ENCODE measurements at places on chromosomes 2 and 18.

- DNase-seq: no peak
These were observed 212.3 kb upstream of the ATP5MC3 start for GRCh38 chr2:175393851-175394250.

GRCh38 chr18:607930-608329, 11.1 kb downstream of the CLUL1 start:
- DNase-seq: no peak

GRCh38 chr2:239087046-239087710, 239.3 kb downstream of the TWIST2 start:
- no peak for DNase-seq

GRCh38 chr2:229196448-229196847, 74.6 kb downstream of the PID1 start:
- DNase-seq: no peak

- DNase-seq: no peak
These were observed 250.0 kb downstream of the FHOD3 start for GRCh38 chr18:36547544-36547943.

GRCh38 chr2:197121756-197122385, 188.7 kb downstream of the ANKRD44 start:
- DNase-seq: no peak

GRCh38 chr2:39408351-39409136, 28.5 kb downstream of the MAP4K3 start:
- no peak for DNase-seq

DNA sequence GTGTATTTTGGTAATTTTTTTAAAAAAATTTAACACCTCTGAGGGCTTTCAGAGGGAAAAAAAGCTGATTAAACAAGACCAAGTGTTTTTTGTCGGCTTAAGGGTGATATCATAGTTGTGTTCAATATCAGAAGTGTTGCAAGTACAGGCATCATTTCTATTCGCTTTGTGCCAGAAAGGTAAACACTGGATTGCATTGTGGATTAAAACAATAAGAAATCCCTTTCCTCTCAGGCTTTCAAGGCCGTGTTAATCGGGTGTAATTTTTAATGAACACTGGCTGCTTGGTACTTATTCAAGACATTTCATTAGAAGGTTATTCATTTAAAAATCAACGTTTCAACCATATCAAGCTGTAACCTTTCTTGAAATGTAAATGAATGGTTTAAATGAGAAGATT, 18.3 kb downstream of the FIGN start:
- no peak for DNase-seq

DNA sequence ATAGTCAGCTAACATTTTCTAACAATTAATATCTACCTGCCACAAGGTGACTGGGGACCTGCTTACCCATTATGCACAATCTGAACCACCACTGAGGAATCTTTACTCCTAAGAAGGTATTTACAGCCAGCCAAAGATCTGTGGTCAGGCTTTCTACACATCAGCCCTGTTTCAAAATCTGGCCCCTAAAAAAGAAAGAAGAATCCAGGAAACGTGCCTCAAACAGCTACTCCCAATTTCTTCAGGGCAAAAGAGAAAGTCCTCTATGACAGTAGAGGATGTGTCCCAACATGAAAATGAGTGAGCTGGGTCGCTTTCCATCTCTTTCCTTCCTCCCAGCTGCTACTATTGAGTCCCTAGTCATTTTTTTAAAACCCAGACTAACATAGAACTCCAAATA, 79.5 kb downstream of the EPB41L3 start:
- no peak for DNase-seq

- DNase-seq: no peak
These were observed 79.7 kb downstream of the RRM2 start for GRCh38 chr2:10202131-10202665.

DNA sequence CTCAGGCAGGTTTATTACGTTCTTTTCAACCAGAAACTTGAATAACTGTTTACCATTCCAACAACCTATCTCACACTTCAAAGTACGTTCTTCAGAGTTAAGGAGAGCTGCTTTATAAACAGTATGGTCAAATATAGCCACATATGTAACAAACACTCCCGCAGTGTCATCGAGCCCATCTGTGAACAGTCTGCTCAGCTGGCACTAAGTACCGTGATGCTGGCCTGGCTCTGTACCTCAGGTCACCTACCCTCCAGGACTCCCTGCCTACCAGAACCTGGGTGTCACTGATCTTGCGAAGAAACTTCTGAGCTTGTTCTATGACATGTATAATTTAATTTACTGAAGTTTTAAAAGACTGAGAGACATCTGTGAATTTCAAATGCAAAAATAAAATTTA, 71.4 kb downstream of the SEPTIN10 start:
- no peak for DNase-seq

- DNase-seq: no peak
These were observed 3.6 kb downstream of the NDUFV2 start for GRCh38 chr18:9106094-9106493.

DNA sequence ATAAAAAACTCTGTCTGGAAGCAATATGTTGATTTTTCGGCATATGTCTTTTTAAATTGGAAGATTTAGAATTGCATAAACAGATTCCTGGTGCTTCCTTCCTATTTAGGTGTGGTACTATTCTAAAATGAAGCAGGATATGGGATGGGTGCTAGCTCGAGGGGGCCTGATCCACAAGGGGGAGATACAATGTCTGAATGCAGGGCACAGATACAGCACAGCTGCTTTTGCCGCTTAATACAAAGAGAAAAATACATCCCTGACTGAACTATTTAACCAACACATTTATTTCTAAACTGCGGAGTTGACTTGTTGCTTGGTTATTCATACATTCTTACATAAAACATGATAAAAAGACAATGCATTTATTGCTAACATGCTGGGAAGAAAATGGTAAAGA, 169.1 kb downstream of the TMEFF2 start:
- no peak for DNase-seq

- no peak for DNase-seq
These were observed 30.6 kb downstream of the CYB5A start for GRCh38 chr18:74261053-74261713.

- no peak for DNase-seq
These were observed 15.4 kb downstream of the FHOD3 start for GRCh38 chr18:36312806-36313395.

DNA sequence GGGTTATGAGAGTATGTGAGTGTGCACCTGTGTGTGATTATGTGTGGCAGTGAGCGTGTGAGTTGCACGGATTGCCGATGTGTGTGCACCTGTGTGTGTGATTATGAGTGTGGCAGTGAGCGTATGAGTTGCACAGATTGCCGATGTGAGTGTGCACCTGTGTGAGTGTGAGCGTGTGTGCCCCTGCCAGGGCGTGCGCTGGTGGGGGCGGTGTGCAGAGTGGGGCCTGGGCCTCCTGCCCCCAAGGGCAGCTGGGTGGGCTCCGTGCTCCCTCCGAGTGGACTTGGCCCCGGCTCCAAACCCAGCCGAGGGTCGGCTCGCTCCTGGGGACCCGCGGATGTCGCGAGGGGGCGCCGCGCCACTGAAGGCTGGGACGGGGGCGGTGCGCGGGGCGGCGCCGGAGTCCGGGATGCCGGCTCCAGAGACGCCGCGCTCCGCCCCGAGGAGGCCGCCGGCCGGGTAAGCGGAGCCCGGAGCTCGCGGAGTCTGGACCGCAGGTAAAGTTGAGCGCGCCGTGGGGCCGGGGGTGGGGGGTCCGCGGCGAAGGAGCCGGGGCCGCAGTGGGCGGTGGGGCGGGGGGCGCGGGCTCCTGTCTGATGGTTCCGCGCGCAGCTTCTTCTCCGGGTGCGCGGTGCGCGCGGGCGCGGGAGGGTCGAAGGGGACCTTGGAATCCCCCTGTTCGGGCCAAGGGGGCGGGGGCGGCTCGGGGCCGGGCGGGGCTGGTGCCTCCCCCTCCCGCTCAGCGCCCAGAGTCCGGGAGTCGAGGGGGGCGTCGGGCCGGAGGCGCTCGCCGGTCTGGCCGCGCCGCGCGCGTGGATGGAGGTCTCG, at the start of gene KCNG2:
TSS of gene KCNG2 (plus strand) at position 421 of the 828 bp plus-strand sequence. CDS start 65,730 bp downstream, outside the sequence.
- no peak for DNase-seq

DNA sequence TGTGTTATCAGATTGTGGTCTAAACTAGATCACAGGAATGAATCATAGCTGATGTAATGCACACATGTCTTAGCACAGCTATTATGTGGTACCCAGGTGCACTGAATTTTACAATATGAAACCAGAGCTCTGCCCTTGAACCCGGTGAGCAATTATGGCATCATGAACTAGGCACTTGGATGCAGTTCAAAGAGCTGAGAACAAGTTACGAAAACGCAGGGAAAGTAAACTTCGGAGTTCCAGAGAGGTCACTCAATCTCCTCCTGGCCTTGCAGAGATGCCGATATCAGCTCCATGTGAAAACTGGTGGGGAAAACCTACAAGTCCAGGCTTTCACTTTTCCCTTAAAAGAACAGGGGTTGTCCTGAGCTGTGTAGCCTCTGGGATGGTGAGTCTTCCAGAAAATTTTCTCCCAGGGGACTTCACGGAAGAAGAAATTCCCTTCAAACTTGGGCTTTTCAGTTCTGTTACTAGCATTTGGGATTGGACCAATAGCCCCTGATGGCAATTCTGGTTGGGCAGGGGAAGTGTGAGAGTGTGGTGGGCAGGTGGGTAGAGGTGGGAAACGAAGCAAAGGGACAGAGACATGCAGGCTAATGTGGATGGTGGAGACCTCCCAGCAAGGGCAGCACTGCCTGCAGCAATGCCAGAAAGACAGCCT, 71.1 kb upstream of the SH3BP4 start:
- no peak for DNase-seq

DNA sequence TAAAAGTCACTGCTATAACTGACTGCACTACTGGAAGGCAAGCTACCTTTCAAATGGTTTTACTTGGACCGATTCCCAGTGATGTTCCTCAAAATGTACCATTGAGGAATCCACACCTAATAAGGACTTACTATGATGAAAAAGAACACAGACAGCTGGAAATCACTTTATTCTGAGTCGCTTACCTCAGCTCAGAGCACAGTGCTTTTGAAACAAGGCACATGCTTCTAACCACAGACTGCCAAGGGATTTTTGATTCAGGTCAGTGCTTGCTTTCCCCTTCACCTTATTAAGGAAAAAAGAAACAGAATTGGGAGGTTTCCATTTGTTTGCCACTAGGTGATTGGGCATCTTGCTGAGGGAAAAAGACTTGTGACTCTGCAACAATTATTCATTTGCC, 707.5 kb upstream of the FSHR start:
- no peak for DNase-seq

DNA sequence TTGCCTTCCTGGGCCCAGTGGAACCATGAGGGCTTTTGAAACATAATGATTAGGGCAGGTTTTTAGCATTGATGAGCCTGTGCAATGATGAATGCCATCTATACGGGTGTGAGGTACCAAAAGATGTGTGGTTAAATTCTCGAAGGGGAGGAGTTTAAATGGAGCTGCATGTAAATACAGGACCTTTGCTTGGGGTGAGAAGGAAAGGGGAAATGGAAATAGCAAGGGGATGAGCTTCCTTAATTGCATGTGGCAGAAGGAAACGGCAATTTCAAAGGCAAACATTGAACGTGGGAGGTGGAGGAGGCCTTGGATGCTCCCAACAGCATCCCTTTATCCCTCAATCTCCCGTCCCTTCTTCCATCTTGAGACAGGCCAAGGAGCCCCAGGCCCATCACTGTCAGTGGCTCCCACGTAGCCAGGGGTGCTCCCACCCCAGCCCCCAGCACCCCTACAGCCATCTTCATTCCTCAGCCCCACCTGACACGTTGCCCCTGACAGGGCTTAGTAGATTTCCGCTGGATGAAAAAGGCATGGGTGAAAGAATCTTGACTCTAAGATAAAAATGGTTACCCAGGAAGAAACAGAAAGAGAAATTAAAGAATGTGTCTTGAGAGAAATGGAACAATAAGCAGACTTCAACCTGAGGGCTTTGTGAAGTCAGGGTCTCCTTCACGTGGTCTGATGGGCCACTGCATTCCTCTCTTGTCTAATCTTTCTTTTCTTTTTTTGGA, 32.5 kb downstream of the INPP5D start:
- DNase-seq: no peak

DNA sequence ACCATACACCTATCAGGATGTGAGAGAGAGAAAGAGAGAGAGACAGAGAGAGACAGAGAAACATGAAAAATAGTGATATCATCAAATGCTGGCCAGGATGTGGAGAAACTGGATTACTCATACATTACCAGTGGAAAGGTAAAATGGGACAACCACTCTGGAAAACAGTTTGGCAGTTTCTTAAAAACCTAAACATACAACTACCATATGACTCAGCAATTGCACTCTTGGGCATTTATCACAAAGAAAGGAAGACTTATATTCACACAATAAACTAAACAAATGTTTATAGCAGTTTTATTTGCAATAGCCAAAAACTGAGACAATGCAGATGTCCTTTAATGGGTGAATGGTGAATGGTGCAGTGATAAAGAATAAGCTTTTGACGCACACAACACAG, 29.1 kb downstream of the SLC4A3 start:
- DNase-seq: no peak

- no peak for DNase-seq
These were observed 58.1 kb downstream of the IL1R2 start for GRCh38 chr2:102049756-102050443.

DNA sequence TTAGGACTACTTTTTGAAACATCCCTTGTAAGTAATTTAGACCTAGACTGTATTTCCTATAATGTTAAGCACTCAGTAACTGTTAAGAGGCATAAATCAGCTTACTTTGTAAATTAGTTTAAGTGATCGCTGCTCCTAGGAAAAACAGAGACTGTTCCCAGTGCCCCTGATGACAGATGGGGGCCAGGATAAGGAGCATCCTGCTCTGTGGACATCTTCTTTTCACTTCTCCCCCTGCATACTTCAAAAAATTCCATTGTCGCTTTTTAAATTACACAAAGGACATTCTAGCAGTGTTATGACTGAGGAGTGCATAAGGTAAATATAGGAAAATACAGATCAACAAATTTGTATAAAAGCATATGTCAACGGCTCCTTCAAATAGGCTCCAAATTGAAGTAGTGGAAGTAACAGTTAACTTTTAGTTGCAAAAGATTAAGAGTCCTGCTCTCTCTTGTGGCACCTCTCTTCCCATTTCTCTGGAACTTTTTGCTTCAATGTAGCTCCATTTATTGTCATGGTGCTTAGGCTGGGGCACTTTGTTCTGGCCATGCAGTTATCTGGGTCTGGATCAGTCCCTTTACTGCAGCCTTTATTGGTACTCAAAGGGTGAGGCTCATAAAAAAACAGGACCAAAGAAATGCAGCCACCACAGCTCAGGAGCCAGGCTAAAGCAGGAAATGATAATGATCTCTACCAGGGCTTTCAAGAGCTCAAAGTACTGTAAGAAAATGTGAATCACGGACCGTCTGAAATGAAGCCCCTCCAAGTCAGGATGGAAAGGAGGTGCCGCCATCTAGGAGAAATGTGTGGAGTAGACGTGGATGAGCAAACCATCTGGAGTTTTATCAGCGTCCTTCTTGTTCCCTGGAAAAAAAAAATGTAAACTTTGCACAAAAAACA, 162.1 kb upstream of the ZNF516 start:
- no peak for DNase-seq

DNA sequence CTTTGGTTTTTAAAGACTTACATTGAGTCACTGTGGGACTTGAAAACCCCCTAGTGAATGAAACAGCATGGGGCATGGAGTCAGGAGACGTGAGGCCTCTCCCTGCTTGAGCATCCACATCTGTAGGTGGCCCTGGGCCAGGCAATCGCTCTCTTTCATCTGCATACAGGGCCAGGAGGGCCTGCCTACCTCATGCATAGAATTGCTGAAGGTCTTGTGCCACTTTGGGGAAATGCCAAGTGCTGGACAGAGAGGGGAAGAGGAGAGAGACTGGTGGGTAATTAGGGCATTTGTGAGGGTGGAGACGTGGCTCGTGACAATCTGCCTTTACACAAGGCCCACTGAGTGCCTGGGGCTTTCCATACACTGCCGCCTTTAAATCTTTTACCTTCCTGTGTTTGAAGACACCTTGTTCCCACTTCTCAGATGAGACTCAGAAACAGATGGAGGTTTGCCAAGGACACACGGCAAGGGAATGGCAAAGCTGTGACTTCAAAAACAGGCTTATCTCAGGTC, 322.2 kb upstream of the HS6ST1 start:
- no peak for DNase-seq
